ENCODE measurements at places on chromosomes 12 and 14.

DNA sequence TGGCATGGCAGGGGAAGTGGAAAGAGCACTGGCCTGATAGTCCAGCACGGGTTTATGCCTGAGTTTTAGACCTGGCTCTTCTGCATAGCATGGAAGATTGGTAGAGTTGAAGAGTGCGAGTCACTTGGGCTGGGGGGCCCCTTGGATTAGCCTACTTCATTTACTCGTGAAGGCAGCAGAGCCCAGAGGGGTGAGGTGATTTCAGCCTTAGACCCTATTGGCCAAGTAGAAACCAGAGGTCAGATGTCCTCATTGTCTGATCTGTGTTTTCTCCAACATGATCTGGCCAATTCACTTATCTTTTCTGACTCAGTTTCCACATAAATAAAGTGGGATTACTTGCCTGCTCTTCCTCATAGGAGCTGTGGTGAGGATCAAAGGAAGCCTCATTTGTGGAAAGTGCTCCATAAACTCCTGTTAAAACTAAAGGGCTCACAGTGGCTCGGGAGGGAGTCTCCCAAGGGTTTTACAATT is 1.9 kb downstream of the PLEKHG3 start:
- peak; percentile 63 for DNase-seq

DNA sequence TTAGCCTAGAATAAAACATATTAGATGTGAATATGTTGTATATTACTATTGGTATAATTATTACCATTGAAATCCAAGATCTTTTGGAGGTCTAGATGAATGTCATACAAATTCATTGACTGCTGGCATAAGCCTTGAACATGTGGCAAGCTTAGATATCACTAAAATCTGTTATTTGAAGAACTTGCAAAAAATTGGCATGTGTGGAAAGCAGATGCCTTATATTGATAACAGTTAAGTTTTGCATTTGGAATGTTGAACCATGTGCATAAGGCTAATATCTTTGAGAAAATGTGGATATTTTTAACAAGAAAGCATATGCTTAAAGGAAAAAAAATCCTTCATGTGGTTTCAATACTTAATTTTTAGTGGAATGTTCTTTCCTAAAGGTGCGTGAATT is 203.6 kb upstream of the PRICKLE1 start:
- DNase-seq = no peak

DNA sequence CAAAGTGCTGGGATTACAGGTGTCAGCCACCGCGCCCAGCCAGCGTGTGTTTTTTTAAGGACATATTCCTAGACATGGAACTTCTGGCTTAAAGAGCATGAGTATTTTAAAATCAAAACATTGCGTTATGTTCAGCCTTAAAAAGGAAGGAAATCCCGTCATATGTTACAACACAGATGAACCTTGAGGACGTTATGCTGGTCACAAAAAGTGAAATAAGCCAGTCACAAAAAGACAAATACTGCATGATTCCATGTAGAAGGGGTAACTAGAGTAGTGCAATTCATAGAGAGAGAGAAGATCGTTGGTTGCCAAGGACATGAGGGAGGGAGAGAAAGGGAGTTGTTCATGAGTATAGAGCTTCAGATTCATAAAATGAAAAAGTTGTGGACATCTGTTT is 53.9 kb downstream of the ACACB start:
- no peak for DNase-seq

- DNase-seq = no peak
These were observed 13.1 kb downstream of the ULK1 start for GRCh38 chr12:131907379-131908091.

DNA sequence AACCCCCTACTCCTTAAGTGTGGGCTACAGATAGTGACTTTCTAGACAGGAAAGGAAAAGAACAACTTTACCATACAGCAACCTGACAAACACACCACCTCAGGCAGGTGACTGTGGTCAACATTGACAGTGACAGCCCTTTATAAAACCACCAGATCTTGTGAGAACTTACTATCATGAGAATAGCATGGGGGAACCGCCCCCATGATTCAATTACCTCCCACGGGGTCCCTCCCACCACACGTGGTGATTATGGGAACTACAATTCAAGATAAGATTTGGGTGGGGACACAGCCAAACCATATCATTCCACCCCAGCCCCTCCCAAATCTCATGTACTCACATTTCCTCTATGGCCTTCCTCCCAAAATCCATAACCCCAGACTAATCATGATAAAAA is 16.3 kb downstream of the OR10P1 start:
- DNase-seq = no peak

DNA sequence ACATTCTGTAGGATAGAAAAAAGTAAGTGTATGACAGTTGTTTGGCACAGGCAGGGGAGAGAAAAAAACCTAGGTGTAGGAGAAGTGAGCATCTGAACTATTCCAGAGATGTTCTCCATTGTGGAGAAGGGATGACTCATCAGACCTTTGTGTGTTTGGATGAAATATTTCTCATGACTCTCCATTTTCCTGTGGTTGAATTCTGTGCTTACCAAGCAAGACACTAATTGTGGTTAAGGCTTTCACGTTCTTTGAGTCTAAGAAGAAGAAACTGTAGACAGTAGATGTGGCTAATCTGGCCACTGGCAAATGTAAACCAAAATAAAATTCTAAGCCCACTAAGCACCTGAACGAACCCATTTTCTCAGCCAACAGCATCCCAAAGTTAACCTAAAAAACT is 107.9 kb upstream of the GZMB start:
- no peak for DNase-seq

DNA sequence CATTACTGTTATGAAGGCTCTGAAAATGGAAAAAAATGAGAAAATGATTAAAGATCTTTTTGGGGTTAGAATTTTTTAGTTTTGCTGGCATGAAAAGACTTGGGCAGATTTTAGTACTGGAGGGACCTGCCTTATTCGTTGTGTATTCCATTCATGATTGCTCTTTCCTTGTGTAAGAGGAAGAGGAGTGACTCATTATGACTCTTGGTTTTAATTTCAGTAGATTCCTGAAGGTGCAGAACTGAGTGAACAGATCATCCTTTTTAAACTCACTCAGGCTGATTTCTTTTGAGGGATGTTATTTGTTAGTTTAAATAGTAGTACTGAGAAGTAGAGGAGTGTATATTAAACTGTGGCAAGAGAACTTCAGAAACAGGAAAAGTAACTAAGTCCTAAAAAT is 41.6 kb downstream of the AKAP6 start:
- no peak for DNase-seq

GRCh38 chr12:17802657-17803641 is 287.0 kb downstream of the RERGL start:
- no peak for DNase-seq

DNA sequence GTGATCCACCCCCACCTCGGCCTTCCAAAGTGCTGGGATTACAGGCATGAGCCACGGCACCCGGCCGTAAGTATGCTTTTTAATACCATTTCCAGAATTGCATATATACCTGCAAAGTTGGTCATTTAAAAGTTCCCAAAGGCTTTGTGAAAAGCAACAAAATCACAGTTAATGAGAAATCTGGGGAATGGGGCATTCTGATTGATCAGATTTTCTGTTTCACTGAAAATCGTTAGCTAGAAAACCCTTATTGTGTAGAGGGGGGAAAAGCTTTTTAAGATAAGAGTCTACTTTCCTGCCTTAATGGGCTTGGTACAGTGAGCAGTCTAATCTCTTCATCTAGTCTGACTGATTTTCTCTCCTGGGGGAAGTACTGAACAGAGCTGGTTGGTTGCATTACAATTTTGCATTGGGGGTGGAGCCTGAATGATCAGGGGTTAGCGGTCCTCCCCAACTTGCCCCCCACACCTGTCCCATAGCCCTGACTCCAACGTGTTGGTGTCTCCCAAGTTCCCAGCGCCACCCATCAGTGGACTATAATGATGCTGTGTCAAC is 23.8 kb downstream of the IL31 start:
- no peak for DNase-seq

GRCh38 chr12:108482717-108483212 is 32.3 kb upstream of the FICD start:
- DNase-seq = no peak

DNA sequence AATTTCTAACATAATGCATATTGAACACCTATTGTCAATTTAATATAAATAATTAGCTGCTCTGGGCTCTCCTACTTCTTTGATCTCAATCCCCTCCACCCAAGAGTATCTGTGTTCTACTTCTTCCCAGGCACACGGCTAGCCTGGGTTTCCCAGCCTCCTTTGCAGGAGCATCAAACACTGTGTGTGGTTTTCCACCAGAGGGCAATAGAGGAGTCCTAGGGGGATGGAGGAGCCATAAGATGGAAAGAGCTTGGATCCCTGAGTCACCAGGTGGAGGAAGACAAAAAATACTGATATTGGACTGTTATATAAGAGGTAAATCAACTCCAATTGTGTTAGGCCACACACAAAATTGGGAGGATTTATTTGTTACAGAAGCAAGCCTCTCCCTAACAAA is 333.7 kb downstream of the GLT1D1 start:
- no peak for DNase-seq

- DNase-seq = no peak
These were observed 621.0 kb downstream of the BCL11B start for GRCh38 chr14:98651037-98651436.

- no peak for DNase-seq
These were observed 136.5 kb upstream of the AMIGO2 start for GRCh38 chr12:47216150-47216677.

DNA sequence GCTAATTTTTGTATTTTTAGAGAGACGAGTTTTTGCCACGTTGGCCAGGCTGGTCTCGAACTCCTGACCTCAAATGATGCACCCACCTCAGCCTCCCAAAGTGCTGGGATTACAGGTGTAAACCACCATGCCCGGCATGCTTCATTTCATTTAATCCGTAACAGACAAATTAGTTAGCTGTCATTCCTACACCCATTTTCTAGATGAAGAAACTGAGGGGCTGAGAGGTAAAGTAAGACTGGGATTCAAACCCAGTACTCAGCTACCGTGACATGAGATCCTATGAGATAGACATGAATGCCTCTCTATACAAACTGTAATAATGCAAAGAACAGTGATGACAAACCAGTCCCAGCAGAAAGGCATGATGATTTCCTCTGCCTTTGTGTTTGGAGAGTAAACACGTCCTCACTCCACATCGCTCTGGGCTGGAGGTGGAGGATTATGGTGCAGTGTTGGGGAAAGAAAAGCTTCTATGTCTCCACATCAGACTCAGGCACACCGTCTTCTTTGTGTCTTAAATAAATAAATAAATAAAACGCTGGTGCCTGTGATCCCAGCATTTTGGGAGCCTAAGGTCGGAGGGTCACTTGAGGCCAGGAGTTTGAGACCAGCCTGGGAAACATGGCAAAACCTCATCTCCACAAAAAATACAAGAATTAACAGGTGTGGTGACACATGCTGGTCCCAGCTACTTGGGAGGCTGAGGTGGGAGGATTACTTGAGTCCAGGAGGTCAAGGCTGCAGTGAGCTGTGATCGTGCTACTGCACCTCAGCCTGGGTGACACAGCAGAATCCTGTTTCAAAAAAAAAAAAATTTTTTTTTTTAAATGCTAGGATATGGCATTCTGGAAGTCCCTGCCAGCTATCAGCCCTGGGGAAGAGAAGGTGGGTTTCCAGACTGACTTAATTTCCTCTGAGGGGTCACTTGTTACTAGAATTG is 10.5 kb downstream of the VSX2 start:
- DNase-seq = no peak

DNA sequence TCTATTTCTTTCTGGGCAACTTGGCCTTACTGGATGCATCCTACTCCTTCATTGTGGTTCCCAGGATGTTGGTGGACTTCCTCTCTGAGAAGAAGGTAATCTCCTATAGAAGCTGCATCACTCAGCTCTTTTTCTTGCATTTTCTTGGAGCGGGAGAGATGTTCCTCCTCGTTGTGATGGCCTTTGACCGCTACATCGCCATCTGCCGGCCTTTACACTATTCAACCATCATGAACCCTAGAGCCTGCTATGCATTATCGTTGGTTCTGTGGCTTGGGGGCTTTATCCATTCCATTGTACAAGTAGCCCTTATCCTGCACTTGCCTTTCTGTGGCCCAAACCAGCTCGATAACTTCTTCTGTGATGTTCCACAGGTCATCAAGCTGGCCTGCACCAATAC is 5.3 kb downstream of the OR4N5 start:
- DNase-seq = no peak

DNA sequence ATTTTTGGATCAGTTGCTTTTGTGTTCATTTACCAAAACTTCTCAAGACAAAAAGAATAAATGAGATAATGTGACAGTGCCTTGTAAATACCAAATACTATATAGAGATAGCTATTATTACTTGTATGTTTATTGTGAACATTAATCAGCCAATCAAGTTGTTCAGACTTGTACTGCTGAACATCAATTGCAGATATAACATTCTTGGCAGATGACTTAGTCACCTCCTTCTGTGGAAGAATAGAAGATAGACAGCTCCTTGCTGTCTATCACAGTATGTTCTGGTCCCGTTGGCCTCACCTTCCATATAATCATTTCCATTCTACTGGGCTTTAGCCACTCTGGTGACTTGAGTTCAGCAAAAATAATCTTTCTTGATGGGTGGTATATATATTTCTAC is 30.1 kb downstream of the PSEN1 start:
- no peak for DNase-seq

GRCh38 chr12:122123051-122123760 is 44.6 kb downstream of the MLXIP start:
- DNase-seq = no peak

DNA sequence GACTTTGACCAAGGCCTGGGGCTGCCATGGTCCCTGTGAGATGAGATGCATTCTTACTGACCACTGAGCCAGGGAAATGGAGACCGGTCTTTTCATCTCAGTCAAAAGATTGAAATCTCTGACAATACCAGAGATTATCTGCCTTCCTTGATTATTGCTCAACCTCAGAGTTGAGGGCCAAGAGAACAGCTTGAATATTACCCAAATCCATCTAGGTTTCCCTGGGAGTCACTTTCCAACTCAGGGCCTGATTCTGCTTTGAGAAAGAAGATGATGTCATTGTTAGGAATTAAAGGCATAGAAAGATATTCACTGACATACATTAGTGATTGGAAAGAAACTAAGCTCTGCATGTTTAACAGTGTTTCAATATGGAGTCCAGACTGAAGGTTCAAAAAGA is 515.9 kb upstream of the TBX3 start:
- DNase-seq = no peak

DNA sequence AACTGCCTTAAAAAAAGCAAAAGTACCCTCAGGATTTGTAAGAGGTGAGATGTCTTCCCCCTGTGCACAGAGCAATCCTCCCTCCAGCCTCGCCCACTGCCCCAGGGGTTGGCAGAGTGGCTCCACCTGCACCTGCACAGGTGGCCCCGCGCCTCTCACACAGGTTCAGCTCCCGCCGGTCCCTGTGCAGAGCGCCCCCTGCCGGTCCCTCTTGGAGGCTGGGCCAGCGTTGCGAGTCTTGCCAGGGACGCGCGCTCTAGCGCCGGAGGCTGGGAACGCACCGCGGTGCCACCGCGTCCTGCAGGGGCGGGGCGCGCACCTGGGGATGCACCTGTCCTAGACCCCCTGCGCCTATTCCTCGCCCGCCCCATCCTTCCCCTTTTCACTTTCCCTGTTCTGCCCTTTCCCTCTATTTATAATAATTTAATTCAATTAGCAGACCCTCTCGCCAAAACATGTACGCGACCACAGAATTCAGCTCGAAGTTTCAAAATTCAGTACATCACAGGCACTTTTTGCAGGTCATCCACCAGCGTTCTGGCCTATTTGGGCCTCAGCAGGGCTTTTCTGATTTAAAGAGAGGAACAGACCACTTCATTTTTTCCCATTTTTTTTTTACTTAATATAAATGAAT is 618.6 kb downstream of the AACS start:
- no peak for DNase-seq

All from coronary artery (tissue), 2 donors.